ENCODE measurements at places on chromosomes 2 and 18.

- no peak for DNase-seq
These were observed 318.0 kb downstream of the MYCN start for GRCh38 chr2:16258350-16258749.

DNA sequence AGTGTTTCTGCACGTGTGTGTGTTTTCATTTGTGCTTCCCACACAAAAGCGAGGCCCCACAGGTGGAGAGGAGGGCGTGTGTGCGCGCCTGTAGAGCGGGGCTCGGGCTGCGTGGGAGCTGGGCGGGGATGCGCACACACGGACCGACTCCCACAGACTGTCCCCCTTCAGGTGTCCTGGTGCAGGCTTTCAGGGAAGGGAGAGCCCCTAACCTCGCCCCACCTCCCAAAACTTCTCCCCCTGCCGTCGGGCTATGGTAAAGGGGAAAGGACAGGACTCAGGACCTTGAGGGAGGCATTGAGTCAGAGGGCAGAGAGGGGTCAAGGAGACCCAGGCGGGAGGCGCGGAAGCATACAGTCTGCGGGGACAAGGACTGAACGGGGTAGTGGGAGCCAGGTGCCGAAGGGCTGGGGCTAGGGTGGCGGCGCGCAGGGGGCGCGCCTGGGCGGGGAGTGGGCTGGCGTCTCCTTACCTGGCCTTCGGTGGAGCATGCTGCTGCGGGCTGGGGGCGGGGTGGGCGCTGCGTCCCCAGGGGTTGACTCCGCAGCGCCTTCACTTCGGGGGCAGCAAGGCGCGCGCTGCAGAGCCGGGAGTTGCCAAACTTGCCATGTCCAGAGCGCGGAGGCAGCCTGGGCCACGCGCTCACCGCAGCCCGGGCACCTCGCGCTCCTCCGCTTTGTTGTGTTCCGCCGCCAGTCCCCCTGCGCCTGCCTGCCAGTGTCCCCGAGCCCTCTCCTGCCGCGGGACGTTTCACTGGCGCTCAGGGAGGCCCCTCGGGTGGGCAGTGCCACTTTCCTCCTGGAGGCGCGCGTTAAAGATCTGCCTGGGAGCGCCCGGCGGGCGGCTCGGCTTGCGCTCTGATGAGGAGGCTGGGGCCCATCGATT lies 302.0 kb downstream of the NCKAP5 start:
- DNase-seq = no peak

DNA sequence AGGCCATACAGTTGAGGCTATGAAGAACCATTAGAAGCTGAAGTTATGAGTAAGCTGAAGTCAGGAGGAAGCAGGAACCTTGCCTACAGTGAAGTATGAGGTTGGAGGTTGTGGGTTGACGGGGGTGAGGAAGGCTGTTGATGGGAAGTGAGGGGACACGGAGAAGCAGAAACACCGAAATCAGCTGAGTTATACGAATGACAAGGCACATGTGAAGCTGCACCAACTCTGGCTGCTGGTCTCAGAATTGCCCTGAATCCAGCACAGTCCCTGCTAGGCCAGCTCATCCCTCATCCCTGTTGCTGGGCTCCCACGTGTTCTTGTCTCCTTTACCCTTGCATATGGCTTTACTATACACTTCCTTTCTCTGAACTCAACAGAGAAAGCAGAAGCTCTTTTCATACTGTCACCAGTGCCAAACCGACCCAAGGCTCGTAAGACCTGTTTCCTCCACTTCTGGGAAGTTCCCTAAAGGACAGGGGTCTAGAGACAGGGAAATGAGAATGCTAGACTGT lies 9.2 kb upstream of the TMEM247 start:
- DNase-seq = no peak

GRCh38 chr2:104840893-104841585 lies 12.9 kb upstream of the POU3F3 start:
- no peak for DNase-seq

- peak; percentile 61 for DNase-seq
These were observed 34.5 kb downstream of the BCL2 start for GRCh38 chr18:63284827-63285733.

DNA sequence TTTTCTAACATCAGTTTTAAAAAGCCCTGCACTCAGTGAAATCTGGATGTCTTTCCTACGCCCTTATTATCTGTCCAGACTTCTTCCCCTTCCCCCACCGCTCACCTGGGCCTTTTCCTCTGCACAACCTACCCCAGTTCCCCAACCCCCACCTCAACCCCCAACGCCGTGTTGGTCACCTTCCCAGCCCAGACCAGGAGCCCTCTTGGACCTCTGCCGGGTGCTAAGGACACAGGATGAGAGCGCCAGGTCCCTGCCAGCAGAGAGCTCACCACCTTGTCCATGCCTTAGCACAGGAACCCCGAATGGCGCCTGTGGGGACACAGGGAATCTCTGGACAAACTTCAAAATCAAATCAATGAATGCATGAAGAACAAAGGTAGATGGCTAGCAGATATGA lies 966 bp upstream of the RBM43 start:
- DNase-seq = no peak

- no peak for DNase-seq
These were observed 103.5 kb upstream of the PPP1CB start for GRCh38 chr2:28648147-28648546.

DNA sequence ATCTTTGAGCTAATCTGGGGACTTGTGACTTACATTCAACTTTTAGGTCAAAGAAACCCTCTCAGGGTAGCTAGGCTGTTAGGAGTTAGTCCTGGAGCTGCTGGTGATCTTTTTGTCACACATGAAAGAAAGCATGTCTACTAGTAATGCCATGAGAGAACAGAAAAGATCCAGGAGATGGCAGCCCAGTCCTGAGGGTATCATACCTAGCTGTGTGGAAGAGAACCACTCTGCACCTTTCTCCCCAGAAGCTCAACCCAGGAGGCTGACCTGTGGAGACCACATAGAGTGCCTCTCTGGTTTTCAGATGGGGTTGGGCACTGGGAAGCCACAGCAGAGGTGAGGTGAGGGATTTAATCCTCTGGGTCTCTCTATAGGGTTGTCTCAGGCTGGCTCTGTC lies 460.2 kb upstream of the UBE2E3 start:
- peak; percentile 8 for DNase-seq

DNA sequence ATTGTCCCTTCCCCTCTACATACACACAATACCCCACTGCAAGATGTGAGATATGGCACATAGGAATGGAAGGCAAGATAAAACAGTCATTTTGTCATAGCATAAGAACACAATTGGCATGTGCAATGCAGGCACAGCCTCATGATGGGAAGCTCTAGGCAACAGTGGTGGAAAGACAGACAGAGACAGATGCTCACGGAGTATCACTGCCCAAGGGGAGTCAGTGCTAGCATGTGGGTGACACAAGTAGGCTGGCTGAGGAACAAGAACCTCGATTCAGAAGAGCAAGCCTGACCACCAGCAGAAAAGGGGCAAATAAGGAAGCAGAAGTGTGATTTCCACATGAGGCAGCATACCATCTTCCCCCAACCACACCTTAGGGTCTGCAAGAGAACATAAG lies 323.6 kb downstream of the PAX3 start:
- DNase-seq = no peak

- no peak for DNase-seq
These were observed 231.3 kb downstream of the BCL2 start for GRCh38 chr18:63088262-63088661.

- no peak for DNase-seq
These were observed 9.3 kb upstream of the MTERF4 start for GRCh38 chr2:241111440-241111805.

GRCh38 chr2:200130762-200131166 lies 175.4 kb downstream of the MAIP1 start:
- no peak for DNase-seq

GRCh38 chr18:5097116-5097703 lies 99.8 kb downstream of the AKAIN1 start:
- no peak for DNase-seq

- DNase-seq = no peak
These were observed 490.4 kb downstream of the NR4A2 start for GRCh38 chr2:155842103-155842502.

DNA sequence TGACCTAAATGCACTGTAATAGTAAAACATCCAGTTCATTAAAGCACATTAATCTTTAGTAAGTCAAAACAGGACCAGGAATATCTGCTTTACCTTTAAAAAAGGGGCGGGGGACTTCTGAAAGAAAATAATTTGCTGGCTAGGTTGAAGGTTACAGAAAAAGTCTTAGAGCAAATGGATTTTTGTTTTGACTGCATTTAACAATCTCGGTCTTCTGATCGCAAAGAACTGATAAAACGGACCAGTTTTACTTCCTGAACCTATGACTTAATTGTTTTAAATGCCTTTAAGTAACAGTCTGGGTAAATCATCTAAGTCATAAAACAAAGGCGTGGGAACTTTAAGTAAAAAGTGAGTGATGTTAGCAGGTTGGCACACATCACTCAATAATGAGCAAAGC lies 783 bp downstream of the BUB1 start:
- DNase-seq = no peak

GRCh38 chr2:168907940-168908662 lies 7.0 kb downstream of the G6PC2 start:
- no peak for DNase-seq

DNA sequence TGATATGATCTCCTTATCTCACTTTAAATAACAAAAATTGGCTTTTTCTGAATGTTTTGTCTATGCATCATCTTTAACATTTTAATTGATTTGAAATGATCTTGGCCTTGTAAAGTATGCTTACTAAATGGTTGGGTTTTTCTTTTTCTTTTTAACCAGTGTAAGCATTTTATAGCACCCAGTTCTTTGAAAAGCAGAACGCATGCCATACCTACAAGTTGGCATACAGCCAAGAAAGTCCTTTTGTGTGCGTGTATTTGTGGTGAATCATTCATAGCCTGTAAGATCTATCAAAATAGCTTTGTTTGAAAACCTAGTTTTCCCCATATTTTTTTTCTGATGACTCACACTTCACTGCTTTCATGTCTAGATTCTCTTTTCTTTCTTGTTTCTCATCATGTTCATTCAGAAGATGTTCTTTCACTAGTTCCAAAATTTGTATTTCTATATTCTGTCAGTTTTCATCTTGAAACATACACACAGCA lies 4.1 kb upstream of the VRK2 start:
- DNase-seq = no peak

DNA sequence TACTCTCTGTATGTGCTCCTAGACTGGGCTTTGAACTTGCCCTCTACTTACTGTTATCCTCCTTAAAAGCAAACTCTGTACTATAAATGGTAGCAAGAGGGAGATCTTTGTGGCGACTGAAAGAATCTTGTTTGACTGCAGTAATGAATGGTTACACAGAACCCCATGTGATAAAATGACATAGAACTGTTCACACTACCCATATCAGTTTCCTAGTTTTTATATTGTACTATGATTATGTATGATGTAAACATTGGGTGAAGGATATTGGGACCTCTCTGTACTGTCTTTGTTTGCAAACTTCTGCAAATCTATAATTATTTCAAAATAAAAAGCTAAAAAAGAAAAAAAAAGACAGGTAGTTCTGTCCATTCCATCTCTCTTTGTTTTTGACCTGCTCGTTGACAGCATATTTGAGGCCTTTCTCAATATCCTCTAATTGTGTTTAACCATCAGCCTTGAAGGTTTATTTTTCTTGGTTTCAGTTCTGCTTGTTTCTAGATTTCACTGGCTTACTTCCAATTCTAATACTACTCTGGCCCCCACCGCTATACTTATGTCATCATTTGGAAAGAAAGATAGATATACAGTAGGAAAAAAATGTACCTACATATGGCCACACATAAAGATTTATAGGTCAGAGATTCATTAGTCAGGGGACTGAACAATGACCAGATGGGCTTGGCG lies 79.2 kb upstream of the MYO3B start:
- DNase-seq = no peak

DNA sequence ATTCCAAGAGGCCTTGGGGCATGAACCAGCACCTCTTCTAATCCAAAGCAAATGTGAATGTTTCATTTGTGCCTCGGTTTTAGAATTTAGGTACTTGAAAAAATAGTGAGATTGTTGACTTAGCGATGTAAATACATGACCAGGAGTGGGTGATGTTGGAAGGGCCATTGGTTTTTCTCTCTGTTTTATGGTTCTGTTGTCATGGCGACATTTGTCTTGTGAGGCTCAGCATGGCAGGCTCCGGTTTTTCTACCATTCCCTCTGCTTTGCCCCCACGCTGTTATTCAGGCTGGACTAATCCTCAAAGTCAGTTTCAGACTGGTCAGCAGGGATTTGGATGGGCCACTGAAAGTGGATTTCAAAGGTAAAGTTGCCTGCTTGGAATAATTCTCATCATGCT lies 255.4 kb downstream of the ALPK2 start:
- no peak for DNase-seq

DNA sequence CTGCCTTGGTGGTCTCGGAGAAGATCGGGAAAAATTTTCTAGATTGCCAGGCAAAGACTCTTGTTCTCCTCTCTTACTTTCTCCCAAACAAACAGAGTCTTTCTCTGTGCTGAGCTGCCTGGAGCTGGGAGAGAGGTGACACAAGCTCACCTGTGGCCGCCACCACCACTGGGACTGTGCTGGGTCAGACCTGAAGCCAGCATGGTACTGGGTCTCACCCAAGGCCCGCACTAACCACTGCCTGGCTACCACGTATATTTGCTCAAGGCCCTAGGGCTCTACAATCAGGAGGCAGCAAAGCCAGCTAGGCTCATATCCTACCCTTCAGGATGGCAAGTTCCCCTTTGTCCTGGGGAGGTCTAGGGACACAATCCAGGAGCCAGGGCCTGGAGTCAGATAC lies 312.2 kb downstream of the DLGAP1 start:
- no peak for DNase-seq

DNA sequence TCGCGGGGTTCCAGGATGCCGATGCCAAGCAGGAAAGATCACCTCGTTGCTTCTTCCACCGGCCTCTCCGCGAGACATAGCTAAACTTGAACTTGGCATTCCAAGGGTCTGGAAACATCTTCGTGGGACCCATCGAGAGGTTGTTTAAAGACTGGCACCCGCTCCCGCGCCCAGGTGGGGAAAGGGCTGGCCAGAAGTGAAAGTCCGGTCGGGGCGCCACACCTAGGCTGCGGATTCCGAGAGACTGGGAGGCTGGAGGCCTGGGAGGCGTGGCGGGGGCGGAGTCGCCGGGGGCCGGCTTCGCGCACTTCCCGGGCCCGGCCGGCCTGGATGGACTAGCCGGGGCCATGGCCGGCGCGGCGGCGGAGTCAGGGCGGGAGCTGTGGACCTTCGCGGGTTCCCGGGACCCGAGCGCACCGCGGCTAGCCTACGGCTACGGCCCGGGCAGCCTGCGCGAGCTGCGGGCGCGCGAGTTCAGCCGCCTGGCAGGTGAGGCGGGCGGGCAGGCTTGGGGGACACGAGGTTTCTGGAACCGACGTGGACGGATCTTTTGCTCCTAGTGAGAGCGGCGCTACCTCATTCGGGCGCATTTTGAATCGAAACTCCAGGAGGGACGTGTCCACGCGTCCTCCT lies at the start of gene MOCOS:
Gene MOCOS, plus strand, starts transcription at position 305 of the 633 bp plus-strand sequence. Its CDS starts 43 bp downstream, at position 348.
- peak; percentile 90 for DNase-seq

GRCh38 chr2:180364719-180365118 lies 357.6 kb upstream of the CWC22 start:
- DNase-seq = no peak
